ENCODE measurements at places on chromosomes 16 and 17.

GRCh38 chr17:45332989-45333701 is 16.3 kb upstream of the MAP3K14 start:
- no peak for DNase-seq

- DNase-seq = no peak
Measured at GRCh38 chr17:40312131-40312731, 3.3 kb downstream of the RARA start.

- DNase-seq = no peak
Measured at GRCh38 chr16:50252082-50252611, 14.2 kb upstream of the ADCY7 start.

DNA sequence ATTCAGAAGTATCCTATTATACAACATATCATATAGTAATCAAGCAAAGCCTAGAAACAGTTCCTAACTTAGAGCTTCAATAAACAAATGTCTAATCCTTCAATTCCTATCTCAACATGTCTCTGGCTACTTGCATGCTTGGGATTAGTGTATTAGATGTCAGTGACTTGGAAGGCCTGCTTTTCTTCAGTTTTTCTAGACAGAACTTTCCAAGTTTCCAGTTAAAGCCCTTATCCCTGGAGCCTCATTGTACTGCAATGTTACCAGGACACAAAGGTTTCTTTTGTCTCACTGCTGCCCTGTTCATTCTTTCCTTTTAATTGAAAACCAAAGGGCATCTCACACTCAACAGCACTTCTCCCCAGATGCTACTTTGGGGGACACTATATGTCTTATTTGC is 16.5 kb downstream of the PSME3IP1 start:
- DNase-seq = no peak

DNA sequence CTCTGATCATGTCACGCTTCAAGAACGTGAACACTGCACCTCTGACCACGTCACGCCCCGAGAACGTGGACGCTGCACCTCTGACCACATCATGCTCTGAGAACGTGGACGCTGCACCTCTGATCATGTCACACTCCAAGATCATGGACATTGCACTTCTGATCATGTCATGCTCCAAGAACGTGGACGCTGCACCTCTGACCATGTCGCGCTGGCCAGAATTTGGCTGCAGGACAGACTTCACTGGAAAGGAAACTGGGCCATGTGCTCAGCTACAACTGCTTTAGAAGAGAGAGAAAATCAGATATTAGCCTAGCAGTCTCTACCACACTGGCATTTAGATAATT is 182.7 kb downstream of the RPTOR start:
- DNase-seq = no peak

GRCh38 chr16:71771571-71771970 is 37.1 kb downstream of the AP1G1 start:
- no peak for DNase-seq

- DNase-seq = no peak
Measured at GRCh38 chr16:89067677-89068443, 25.8 kb upstream of the ACSF3 start.

DNA sequence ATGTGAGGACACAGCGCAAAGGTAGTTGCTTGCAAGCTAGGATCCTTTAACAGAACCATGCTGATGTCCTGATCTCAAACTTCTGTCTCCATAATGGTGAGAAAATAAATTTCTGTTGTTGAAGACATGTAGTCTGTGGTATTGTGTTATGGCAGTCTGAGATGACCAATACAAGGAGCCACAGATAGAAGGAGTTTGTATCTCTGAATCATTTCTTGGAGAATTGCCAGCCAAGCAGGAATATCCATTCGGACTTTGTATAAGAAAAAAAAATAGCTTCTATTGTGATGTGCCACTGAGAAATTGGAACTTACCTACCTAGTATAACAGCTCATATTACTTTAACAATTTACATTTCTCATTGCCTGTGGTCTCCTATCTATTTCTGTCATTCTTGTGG is 447.6 kb upstream of the CA10 start:
- DNase-seq = peak; percentile 12

GRCh38 chr17:55722016-55722736 is 488 bp downstream of the TMEM100 start:
- DNase-seq = no peak

DNA sequence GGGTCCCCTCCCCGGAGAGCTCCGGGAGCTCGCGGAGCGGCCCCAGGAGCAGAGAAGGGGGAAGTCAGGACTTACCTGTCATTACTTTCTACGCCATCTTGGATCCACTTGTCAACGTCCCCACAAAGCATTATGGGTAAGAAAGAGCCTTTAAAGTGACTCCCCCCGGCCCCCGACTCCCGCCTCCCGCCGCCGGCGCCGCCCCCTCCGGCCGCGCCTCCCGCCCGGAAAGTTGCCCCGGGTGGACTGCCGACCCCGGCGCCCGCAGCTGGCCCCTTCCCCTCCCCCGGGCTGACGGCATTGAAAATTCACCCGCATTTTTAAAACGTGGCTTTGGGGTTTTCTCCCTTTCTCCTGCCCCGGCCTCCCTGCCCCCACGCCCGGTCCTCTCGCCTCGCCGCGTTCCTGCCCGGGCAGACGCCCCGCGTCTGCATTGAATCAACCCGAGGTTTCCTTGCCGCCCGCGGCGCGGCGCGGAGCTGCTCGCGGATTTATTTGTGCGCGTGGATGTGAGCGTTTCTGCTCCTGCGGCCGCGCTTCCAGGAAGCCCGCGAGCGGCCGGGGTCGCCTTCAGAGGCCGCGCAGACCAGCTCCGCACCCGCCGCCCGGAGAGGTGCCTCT is at the start of gene HELZ:
Gene HELZ (minus strand): TSS at position 124 of the 621 bp plus-strand sequence. CDS start 26,392 bp downstream, outside the sequence.
- peak; percentile 84 for DNase-seq

- DNase-seq = no peak
Measured at GRCh38 chr16:476039-476438, 50.6 kb downstream of the RAB11FIP3 start.

- peak; percentile 37 for DNase-seq
Measured at GRCh38 chr17:49968405-49969133, 421 bp upstream of the DLX4 start.

- no peak for DNase-seq
Measured at GRCh38 chr17:38619937-38620550, 14.3 kb upstream of the SRCIN1 start.

DNA sequence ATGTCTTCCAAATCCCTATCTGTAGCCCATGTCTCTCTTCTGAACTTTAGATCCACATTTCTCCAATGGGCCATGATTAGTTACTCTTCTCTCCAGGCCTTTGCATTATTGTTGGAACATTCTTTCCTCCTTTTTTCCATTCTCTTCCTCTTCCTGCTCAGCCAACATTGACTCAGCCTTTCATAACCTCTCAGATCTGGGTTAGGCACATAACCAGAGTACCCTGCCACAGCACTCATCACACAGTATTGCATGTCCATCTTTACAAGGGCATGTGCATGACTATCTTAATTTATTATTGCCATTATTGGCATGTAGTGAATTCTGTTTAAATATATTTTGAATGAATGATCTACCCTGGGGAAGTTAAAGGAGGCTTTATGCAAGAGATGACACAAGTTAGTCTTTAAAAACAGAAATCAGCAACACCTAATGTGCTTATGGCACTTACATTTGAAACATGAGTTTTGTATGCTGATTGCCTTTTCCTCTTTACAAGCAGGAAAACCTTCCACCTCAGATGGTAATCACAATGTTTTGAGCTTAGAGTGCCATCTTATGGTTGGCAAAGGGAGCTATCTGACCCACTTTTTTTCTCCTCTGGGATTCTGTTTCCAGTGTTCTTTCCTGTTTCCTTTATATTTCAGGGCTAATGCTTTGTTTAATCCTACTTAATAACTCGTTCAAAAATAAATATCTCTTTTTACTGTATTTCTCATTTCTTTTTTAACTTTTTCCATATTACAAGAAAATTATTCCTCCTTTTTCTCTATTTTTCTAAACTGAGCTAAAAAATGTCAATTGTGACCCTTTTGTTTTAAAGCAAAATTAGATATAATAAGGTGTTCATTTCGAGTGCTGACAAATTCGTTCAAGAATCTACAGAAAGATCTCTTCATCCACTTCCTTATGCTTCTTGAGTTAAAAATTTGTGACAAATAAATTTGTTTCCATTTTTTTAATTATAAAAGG is 151.0 kb upstream of the RBL2 start:
- DNase-seq = peak; percentile 37

- peak; percentile 82 for DNase-seq
Measured at GRCh38 chr17:601244-601925, 113.3 kb downstream of the VPS53 start.

GRCh38 chr17:77118251-77118928 is 22.4 kb upstream of the SEC14L1 start:
- no peak for DNase-seq

GRCh38 chr16:13021996-13022395 is 120.6 kb downstream of the SHISA9 start:
- no peak for DNase-seq

DNA sequence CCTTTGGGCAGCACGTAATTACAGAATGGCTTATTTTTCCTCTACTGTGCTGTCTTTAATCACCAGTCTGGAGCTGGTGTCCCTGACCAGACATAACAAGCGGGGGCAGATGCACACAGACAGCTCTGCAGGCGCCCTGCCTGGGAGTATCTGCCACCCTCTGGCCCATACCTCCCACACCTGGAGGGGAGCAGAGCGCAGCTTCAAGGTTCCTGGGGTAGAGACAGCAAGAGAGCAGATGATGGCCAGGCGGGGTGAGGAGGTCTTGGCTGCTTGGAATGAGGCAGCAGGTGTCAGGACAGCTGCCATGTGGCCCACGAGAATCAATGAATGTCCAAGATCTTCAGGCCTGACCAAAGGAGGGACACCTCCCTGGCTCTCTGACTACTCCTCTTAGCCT is 23.8 kb downstream of the TMEM94 start:
- DNase-seq = no peak

DNA sequence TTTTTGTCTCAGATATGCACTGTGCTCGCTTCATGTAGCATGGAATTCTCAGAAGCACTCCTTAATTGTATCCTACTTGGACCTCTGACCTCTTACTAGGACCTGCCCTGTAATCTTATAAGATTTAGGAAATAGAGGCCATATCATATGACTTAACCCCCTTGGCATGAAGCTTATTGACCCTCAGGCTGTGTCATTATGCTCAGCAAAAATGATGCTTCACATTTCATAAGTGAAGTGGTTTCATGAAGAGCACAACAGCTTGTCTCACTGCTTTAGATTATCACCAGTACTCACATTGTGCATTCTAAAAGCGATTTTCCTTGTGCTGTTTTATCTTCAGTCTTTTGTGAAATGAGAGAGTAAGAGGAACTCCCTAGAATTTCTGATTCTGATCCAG is 6.4 kb downstream of the PHKB start:
- DNase-seq = no peak

GRCh38 chr17:79831265-79832217 is 7.7 kb downstream of the CBX4 start:
- no peak for DNase-seq

GRCh38 chr16:66693149-66693548 is 3.4 kb downstream of the CMTM4 start:
- no peak for DNase-seq

DNA sequence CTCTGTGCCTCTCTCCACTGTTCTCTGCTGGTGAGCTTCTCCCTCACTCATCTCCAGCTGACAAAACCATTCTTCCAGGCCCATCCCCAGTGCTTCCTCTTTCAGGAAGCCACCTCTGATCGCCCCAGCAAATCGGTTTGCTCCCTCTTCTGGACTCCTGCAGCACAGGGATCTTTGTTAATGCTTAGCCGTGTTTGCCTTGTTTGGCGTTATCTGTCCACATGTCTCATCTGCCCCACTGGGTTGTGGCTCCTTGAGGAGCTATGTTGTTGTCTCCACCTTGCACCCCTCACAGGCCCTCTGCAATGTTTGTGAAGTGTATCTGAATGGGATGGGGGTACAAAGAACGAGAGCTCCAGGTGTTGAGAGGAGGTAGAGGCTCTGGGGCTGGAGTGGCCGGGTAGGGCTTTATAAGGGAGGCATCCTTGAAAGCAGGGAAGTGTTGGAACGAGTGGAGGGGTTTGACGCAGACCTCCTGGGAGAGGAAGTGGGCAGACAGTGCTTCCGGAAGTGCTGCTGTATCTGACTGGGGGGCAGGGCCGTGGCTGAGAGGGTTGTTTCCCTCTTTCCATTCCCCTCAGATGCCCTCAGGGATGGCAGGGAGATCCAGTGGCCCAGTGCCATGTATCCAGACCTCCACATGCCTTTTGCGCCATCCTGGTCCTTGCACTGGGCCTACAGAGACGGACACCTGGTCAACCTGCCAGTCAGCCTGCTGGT is 27.8 kb downstream of the CASKIN2 start:
- no peak for DNase-seq

- no peak for DNase-seq
Measured at GRCh38 chr17:8532021-8532420, 96.3 kb downstream of the NDEL1 start.

DNA sequence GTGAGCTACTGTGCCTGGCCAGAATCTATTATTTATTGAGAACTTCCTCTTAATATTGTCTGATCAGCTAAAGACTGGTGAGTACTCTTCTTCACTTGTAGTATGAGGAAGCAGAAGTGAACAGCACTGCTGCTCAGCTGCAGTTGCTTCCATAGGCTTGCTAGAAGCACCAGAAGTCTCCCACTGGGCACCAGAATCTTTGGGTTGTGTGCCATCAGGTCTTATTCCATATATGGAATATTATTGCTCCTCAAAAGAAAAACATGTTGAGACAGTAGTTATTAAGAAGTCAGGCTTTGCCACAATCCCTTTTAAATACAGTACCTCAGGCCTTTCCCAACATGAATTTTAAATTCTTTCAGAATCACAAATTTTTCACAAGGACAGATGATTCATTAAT is 17.2 kb downstream of the SNTB2 start:
- DNase-seq = no peak

DNA sequence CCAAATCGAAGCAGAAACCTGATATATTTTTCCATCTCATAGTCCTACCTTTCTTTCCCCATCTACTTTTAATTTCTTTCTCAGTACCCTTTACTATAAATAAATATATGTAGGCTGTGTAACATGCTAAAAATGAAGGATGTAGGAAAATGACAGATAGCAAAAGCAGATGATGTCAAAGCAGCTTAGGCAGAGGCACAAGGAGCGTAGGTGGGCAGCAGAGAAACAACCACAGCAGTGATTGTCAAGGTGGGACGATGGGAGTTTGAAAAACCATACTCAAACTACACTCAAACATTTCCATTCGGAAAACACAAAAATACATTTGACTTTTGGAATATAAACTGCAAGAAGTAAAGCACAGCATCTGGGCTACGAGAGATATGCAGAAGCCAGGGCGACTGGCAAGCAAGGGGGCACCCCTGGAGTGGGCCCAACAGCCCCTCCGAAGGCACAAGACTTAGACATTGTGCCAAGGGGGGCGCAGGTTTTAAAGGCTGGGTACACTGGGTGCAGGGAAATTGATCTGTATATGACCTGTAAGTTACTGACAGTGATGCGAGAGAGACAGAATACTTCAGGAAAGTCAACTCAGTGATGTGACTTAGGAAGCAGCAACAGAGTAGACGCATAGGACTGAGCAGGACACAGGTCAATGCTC is 31.1 kb downstream of the SNN start:
- DNase-seq = no peak
